ENCODE measurements at places on chromosomes 6 and 20.

DNA sequence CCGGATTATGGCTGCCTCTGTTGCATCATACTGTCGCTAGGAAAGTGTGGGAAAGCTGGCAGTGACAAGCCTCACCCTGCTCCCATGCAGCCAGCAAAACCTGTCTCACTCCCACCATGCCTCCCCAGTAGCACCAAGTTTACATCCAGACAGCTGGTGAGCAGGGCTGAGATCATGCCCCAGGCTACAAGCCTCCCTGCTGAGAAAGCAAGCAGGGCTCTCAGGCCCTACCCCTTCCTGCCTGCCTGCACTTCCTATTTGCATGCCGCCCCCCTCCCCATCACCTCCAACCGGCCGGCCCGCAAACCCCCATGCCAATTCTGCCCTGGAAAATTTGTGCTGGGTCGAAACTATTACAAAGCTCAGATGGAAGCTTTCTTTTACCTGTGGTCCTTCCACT lies 408.2 kb upstream of the FKBP1C start:
- no peak for DNase-seq

DNA sequence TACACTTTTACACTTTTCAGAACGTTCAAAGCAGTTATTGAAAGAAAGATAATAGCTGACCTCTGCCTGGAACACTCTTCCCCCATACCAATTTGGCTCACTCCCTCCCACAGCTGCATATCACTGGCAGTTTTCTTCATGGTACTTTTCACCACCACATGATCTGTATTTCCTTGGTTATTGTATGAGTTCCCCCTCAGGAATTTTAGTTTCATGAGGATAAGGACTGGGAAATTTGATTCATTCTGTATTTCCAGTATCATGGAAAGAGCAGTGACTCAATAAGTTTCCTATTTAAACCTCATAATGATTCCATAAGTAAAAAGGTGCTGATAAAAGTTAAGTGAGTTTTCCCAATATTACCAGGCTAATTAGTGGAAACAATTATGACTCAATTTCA lies 16.0 kb downstream of the HTR1B start:
- DNase-seq: no peak

DNA sequence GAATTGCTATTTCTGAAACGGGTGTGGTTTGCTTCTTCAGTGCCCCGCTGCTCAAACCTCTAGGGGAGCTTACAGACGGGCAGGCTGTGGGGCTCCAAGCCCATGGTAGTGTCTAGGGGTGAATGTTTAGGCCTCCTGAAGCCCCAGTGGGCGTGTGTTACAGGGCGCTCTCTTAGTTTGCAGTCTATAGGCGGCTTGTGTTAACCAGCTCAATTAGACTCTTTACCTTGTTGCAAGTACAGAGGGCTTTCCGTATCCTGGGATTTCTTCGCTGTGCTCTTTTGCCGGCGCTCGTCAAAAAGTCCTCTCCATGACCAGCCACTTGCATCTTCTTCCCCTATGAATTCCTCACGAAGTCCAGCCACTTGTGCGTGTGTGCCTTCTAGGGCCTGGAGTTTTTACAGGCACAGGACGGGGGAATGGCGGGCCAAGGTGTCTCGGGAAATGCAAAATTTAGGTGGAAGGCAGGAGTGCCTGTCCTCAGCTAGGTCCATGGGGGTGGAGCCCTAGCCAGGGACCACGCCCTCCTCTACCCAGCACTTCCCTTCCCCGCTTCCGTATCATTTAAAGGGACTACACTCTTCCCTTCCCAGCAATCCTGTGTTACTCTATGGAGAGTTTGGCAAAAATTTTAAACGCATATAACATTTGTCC lies 94.5 kb downstream of the HTR1B start:
- no peak for DNase-seq

DNA sequence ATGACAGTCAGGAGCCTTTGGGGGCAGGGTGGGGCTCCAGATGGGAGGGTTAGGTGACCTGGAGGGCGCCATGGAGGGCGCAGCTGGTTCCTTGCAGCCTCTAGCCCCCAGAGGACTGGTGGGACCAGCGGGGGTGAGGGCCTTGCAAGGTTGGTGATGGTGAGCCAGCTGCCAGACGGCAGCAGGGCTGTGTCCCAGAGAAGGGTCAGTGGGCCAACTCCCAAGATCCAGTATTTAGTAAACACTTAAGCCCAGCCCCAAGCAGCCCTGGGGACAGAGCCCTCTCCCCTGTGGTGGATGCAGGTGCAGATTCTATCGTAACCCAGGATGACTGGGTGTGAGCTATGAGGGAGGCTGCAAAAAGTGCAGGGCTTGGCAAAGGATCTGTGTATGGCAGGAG lies 201.5 kb upstream of the RNF24 start:
- DNase-seq: no peak

- DNase-seq: no peak
Observed at GRCh38 chr6:99611148-99611547, 4.5 kb downstream of the PRDM13 start.

GRCh38 chr6:109174916-109175315 lies 79.6 kb downstream of the CEP57L1 start:
- no peak for DNase-seq

DNA sequence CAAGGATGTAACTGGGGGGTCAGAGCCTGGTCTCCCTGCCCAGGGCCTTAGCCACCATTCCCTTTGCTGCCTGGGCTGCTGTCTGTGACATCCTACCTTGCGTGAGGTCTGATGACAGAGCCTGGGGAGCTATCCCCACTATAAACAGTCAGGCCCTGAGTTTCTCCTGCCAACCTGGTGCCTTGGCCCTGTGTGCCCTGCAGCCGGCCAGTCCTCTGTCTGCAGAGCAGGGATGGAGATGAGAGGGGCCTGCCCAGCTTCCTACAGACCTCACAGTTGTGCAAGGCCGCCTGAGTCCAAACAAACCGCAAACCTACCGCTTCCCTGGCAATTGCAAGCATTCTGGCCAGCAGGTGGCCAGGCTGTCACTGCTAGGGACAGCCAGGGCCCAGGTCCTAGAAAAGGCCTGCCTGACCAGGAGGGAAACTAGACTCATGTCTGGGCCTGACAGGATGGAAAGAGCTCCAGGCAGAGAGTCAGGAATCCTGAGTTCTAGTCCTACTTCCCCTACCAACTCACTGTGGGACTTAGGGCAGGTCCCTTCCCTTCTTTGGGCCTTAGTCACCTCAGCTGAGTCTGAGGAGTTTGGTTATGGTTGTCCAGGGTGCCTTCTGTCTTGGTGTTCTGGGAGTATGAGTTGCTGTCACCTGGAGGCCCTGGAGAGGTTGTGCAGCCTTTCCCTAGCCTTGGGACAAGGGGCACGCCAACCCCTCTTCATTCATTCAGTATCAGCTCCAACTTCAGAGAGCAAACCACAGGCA lies 86.2 kb downstream of the VEGFA start:
- no peak for DNase-seq

DNA sequence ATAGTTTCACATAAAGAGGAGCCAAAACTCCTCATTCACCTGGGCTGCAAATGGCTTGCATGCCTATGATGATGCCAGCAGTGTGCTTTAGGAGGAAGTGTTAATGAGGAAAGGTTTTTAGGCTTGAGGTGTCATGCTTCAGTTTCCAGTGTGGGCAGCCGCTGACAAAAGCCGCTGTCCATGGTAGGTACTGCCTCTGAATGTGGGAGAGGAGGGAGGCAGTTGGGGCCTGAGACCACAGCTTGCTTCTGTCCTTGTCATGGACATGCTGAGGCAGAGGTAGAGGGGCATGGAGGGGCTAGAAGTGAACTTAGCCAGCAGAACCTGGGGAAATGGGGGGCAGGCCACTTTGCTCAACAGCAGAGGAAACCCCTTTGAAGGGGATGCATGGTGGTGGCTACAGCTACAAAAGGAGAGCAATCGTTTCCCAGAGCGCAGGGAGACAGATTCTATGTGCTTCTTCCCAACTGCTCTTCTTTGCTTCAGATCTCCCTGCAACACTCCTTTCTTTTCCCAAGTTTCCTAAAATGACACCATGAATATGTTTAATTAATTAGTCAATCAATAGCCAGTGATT lies 372.1 kb upstream of the CNR1 start:
- DNase-seq: no peak

DNA sequence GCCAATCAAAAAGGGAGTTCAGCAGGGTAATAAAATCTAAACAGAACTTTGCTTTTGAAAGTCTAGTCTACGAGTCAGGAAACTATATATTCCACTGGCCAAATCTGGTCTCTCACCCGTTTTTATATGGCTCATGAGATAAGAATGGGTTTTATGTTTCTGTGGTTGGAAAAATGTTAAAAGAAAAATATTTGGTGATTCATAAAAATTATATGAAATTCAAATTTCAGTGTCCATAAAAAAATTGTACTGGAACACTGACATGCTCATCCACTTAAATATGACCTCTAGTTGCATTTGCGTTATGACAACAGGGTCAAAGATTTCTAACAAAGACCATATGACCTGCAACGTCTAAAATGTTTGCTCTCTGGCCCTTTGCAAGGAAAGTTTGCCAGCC lies 22.3 kb upstream of the LAMP5 start:
- DNase-seq: no peak

DNA sequence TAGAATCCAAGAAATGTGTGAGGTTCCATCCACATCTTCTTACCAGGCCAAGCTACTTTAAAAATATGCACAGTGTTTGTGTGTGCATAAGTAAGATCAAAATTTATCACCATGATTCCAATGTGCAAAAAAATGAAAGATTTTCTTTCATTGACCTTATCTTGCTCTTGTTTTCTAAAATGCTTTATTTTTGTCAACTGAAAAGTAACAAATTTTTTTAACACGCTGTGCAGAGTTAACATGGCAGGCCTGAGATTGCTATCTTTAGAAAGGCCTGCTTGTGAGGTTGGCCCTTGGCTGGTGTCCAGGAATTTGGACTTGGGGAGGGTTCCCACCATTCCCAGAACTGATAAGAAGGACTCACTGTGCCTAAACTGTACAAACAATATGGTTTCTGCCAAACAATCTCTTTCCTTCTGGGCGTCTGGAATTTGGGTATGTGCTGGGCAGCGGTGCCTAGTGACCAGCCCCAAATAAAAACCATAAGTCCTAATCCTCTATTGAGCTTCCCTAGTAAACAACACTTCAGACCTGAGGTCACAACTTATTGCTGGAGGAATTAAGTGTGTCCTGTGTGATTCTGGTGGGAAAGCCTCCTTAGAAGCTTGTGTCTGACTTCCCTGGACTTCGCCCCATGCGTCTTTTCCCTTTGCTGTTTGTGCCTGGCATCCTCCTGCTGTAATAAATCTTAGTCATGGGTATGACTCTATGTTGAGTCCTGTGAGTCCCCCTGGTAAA lies 19.8 kb upstream of the MYLIP start:
- DNase-seq: no peak

GRCh38 chr6:108676555-108676954 lies 115.8 kb downstream of the FOXO3 start:
- no peak for DNase-seq

- DNase-seq: no peak
Observed at GRCh38 chr6:147231589-147231988, 27.4 kb downstream of the STXBP5 start.

- DNase-seq: no peak
Observed at GRCh38 chr20:45157962-45158361, 16.7 kb upstream of the PI3 start.

DNA sequence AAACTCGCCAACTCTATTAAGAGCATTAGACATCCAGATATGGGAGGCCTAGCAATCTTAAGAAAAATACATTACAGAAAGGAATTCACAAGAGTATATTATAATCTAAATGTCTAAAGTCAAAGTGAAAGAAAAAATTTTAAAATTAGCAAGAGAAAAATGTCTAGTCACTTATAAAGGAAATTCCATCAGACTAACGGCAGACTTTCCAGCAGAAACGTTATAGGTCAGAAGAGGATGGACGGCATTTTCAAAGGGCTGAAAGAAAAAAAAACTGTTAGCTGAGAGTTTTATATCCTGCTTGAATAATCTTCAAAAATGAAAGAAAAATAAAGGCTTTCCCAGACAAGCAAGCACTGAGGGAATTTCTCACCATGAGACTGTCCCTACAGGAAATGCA lies 269.0 kb downstream of the HDGFL1 start:
- DNase-seq: no peak

DNA sequence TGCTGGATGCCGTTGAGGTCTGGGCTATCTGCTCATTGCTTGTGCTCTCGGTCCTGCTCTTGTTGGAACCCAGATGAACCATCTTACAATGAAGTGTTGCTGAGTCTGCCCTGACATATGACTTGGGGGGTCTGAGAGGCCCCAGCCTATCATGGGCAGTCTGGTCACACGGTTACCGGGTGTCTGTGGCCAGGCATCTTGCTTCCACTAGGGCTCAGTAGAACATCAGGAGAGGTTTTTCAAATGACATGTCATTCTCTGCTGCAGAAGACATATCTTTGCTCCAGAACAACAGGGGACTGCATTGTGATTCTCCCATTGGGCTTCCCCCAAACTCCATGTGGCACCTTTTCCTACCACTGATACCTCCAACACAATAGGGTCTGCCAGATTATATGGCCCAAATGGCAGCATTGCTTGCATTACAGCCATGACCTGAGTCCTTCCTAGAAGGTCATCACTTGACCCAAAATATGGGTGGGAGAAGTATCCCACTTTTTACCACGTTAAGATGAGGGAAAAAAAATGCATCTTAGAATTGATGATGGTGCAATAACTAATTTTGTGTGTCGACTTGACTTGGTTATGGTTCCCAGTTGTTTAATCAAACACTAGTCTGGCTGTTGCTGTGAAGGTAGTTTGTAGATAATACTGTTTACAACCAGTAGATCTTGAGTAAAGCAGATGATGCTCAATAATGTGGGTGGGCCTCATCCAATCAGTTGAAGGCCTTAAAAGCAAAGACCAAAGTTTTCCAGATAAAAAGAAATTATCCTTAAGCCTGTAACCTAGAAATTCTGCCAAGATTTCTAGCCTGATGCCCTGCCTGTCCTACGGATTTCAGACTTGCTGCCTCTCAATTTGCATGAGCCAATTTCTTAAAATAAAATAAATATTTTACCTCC lies 241.0 kb downstream of the QKI start:
- DNase-seq: no peak

DNA sequence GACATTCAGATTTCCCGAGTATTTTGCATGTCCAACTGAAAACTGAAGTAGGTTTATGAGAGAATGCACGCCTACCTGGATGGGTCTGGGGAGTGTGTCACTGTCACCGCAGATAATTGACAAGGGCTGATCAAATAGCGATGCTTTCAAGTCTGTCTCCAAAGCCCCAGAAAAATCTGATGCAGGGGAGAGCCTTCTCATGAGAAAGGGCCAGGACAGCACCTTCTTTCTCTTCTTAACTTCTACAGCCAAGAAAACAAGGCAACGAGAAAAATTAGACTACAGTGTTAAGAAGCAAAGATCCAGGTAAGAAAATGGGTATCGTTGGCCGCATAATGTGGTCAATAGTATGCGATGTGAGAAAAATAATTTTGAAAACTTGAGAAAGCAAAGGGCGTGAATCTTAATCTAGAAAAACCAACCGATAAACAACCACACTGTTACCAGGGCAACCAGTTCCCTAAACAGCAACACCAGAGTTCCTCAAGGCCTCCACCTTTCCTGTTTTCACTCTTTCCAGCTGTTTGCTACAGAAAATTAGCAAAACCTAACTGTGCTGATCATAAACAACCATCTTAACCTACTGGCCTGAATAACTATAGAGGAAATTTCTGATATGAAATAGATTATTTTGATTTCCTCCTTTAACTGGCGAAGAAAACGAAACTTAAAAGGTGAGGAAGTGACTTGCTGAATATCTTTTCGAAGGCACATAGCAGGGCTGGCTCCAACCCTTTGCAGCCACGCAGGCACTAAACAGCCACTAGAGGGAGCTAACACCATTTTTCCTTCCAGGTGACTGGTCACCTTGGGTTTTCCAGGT lies 2.6 kb downstream of the TAGAP start:
- peak; percentile 5 for DNase-seq

Data from NCI-H1930 (cell line).